ENCODE measurements at places on chromosomes 16 and 17.
A peak's percentile ranks its signal among the peaks of the same experiment; 100 is the strongest.

- DNase-seq, result no peak
Measured at GRCh38 chr17:19726631-19727376, 10.4 kb upstream of the SLC47A2 start.

GRCh38 chr17:50534222-50534978, 1.9 kb downstream of the EPN3 start:
- no peak for DNase-seq

DNA sequence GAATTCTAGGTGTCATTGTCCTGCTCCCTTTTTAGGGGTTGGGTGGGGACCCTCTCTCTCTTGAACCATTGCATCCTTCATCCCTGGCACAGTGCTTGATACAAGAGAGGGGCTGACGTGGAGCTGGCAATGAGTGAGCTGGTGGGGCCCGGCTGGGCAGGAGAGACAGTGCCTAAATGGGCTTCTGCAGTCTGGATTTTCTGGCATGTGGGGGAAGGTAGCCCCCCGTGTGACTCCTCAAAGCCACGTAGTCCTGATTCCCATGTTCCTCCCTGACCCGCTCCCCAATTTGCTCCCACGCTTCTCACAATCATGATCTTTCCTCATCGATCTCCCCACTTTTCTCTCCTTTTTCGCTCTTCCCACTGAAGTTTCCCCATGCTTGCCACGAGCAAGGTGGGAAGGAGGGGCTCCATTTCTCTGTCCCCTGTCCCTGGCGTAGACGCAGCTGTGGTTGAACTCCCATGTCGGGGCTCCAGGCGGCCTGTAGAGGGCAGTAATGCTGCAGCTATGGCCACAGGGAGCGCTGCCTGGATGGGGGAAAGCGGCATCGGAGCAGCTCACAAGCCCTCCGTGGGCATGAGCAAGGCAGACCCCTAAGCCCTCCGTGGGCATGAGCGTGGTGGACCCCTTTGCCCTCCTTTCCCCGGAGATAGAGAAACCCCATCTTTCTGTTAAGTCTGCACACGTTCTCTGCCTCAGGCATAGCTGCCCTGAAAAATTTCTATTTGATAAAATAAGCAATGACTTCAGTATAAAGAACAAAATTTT, 47.5 kb downstream of the HAPSTR1 start:
- peak; percentile 42 for DNase-seq

GRCh38 chr16:20938426-20938825, 37.9 kb downstream of the LYRM1 start:
- no peak for DNase-seq

- no peak for DNase-seq
Measured at GRCh38 chr16:71622088-71622487, 3.9 kb upstream of the MARVELD3 start.

DNA sequence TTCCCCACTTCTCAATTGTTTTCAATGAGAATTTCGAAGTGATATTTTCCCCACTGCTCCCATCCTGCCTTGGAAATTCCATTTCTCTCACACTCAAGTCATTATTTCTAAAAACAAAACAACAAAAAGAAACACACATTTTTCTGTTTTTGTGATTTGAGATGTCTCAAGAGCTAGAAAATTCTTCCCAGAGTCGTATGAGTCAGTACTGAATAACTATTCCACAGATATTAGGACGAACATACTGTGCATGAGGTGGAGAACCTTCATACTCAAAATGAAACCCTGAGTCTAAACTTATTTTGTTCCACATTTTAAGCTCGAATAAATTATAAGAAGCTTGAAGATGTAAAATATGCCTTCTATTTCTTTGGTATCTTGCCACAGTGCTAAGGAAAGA, 204.6 kb downstream of the SLC39A11 start:
- DNase-seq, result no peak

GRCh38 chr16:86510465-86511261, at the start of gene FOXF1:
FOXF1 (plus strand) TSS chr16:86510527; CDS start chr16:86510570, 43 bp downstream.
- DNase-seq, result no peak

DNA sequence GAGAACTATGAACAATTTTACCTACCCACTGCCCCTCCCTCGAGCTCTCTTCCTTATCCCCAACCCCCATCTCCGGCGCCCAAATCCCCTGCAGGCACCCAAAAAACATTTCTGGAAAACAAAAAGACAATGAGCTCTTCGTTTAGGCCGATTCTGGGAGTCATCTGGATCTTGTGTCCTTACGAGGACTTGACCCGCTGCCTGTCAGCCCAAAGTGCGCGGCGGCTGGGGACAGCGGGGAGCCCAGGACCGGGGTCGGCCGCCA, 524 bp downstream of the STRADA start:
- no peak for DNase-seq

GRCh38 chr17:6528557-6528956, 27.8 kb downstream of the PITPNM3 start:
- DNase-seq, result no peak

DNA sequence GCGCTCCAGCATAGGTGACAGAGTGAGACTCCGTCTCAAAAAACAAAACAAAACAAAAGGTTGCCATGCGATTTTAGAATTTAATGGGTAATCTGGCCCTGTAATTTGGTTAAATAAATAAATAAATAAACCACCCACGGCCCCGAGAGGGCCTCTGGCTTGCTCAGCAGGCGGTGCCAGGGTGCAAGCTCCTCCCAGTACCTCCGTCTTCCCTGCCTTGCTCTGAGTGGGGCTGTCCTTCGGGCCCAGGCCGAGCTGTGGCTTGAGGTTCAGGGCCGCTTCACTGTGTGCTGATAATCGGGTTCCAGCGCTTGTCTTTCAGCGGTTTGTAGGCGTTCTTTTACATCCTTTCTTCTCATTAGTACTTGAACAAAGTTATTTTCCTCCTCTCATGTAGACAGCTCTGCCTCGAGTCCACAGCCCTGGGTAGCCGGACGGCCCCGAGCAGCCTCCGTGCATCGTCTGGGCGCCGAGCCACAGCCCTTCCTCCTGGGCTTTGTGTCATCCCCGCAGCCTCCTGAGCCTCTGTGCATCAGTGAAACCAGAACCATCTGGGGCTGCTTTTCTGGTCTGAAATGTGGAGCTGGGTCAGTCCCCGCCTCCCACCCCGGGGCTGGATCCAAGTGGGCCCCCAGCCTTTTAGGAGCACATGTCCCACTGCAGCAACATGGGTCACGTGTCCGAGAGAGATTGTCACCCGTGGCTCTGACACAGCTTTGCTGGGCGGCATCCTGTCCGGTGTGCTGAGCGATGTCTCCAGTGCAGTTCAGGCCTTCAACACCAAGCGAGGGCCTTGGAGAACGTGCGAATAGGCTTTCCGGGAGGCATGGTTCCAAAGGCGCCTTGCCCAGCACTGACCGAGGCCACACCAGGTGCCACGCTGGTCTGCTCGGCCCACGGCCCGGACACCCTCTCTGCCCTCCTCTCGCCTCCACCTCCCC, 157.4 kb upstream of the CHMP6 start:
- no peak for DNase-seq

GRCh38 chr17:72514321-72514861, 393.6 kb downstream of the SOX9 start:
- DNase-seq, result no peak

- no peak for DNase-seq
Measured at GRCh38 chr16:75761108-75761507, 34.8 kb upstream of the CPHXL start.
